ENCODE measurements at places on chromosomes 2 and 18.

DNA sequence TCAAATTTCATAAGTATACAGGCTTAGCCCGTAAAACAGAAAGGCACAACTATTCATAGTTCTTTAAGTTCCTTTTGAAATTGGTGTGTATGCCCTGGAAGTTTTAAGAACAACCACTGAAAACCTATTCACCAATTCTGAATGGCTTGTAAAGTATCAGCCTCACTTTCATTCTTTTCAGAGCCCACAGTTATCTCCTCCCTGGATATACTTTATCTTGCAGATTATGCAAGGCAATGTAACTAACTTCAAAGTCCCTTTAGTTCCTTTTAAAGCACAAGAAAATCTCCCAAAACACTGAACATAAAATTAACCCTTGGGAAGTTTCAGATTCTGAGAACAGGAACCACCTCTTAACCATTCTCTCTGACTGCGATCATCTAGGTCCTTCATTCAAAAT, 1.1 kb downstream of the STRN start:
- H3K4me1 ChIP-seq: peaks cover 45% of the 10 kb centered on the region
- H3K27me3 ChIP-seq: peaks cover 6% of the 10 kb centered on the region
- H3K36me3 ChIP-seq: no peaks in the 10 kb centered on the region

DNA sequence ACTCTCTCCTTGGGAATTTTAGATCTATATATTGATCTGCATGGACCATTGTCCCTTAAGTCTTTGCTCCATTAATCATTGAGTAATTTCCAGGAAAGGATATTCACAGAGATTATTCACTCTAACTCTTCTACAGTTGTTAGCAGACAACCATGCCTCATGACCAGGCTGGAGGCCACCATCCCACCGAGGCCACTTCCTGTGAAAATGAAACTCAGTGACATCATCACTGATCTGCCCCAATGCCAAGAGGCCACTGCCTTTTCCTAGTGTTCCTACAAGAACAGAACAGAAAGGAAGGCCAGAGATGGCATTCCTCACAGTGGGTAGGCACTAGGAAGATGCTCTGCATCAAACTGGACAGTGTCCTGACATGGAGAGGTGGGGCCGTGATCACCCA, 161.3 kb downstream of the DTNA start:
- DNase-seq: no peak
- H3K27ac ChIP-seq: no peak overlapping the region
- peaks cover 8% of the 10 kb centered on the region for H3K4me1 ChIP-seq
- no peaks in the 10 kb centered on the region for H3K36me3 ChIP-seq

DNA sequence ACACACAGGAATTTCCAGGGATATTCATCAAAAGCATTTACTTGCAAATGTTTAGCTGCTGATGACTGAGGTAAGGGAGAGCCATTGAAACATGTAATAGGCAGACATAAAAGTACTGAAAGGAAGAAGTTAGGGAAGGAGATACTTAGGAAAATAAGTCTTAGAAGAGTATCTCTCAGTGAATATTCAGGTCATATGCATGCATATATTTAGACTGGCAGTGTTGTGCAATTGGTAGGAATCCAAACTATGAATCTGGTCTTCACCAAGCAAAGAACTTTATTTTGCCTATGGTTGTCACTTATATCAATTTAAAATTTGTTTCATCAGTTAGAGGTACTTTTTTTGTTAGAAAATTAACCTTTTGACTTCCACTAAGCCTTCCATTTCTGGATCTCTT, 1490.7 kb downstream of the SUCLG1 start:
- H3K4me3 ChIP-seq: no peak overlapping the region
- H3K36me3 ChIP-seq: no peaks in the 10 kb centered on the region
- H3K27ac ChIP-seq: no peak overlapping the region
- H3K4me1 ChIP-seq: no peaks in the 10 kb centered on the region
- no peak for DNase-seq
- H3K27me3 ChIP-seq: no peaks in the 10 kb centered on the region

GRCh38 chr2:239961662-239962613, 63.2 kb downstream of the NDUFA10 start:
- peak overlapping the region; percentile 67 for H3K27ac ChIP-seq
- no peaks in the 10 kb centered on the region for H3K27me3 ChIP-seq
- no peak overlapping the region for H3K4me3 ChIP-seq
- H3K36me3 ChIP-seq: peaks cover 13% of the 10 kb centered on the region

- H3K27me3 ChIP-seq: peaks cover 29% of the 10 kb centered on the region
- DNase-seq: no peak
- H3K4me1 ChIP-seq: no peaks in the 10 kb centered on the region
- H3K4me3 ChIP-seq: no peak overlapping the region
These were observed 60.0 kb downstream of the CAPN13 start for GRCh38 chr2:30747206-30747605.

DNA sequence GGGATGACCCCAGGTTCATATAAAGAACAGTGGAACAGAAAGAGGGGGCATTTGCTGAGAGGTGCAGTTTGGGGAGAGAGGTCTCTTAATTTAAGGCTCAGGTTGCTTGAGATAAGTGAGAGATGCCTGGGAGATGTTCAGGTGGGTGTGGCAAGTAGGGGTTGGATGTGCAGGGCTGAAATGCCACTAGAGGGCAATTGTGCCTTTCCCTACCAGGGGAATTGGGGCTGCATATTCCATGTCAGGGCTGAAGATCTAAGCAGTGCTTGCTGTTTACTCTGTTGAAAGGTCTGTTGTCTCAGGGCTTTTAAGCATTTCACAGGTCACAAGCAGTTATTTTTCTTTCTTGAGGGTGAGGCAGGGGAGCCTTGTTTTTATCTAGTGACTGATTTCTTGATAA, 7.8 kb downstream of the CCDC85A start:
- peaks cover 72% of the 10 kb centered on the region for H3K27me3 ChIP-seq
- H3K4me3 ChIP-seq: no peak overlapping the region
- DNase-seq: no peak

GRCh38 chr2:54371460-54372065, 84.6 kb upstream of the SPTBN1 start:
- DNase-seq: no peak
- no peaks in the 10 kb centered on the region for H3K27me3 ChIP-seq
- peaks cover 23% of the 10 kb centered on the region for H3K4me1 ChIP-seq
- H3K36me3 ChIP-seq: peaks cover 5% of the 10 kb centered on the region

DNA sequence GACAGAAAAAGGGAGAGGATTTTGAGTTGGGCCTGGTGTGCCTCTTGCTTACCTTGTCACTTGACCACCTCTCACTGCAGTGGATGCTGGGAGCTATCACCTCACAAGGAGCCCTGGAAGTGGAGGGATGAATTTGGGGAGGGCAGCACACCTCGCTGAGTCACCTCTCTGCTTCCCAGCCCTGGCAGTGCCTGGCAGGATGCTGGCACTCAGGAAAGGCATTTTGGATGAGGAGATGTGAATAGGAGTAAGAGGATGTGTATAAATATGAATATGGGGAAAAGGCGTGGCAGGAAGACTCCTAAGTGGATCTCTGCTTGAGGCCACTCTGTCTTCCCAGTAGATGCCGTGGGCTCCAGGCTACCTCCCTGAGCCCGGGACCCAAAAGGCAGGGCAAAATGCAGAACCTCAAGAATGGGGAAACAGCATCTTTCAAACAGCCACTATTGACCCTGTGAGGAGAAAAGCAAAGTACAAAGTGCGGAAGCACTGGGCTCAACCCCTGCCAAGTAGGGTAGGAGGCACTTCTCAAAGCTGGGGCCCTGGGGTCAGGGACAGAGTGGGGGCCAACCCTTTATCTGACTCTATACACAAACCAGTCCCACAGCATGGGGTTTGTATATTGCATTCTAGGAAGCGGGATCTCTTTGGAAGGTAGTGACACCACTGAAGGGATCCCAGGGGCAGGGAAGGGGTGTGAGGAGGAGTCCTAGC, 164.5 kb upstream of the GLI2 start:
- peaks cover 4% of the 10 kb centered on the region for H3K4me1 ChIP-seq
- peaks cover 10% of the 10 kb centered on the region for H3K27me3 ChIP-seq
- no peaks in the 10 kb centered on the region for H3K36me3 ChIP-seq
- no peak overlapping the region for H3K27ac ChIP-seq

- H3K27ac ChIP-seq: no peak overlapping the region
- no peaks in the 10 kb centered on the region for H3K36me3 ChIP-seq
- DNase-seq: no peak
- H3K4me3 ChIP-seq: no peak overlapping the region
- H3K4me1 ChIP-seq: no peaks in the 10 kb centered on the region
- no peaks in the 10 kb centered on the region for H3K27me3 ChIP-seq
These were observed 191.2 kb upstream of the PXDN start for GRCh38 chr2:1935476-1935875.

DNA sequence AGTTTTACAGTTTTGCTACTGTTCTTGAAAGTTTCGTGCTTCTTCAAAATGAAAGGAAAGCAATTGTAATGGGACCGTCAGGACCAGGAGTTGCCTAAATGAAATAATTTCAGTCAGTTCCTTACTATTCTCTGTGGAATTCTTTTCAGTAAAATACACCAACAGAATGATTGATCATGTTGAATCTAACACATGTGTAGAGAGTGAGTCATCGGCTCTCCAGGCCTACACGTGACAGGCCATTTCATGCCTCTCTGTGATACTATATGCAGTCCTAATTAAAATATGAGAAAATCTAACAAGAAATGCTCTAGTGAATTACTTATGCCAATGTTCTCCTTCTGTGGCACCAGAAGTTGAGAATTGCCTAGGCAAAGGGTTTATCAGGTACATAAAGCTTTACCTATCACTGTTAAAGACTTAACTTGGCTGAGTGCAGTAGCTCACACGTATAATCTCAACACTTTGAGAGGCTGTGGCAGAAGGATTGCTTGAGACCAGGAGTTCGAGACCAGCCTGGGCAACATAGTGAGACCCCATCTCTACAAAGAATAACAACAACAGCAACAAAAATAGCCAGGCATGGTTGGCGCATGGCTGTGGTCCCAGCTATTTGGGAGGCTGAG, 199.4 kb downstream of the LRRTM1 start:
- no peak overlapping the region for H3K4me3 ChIP-seq
- H3K36me3 ChIP-seq: peaks cover 2% of the 10 kb centered on the region
- no peaks in the 10 kb centered on the region for H3K27me3 ChIP-seq

DNA sequence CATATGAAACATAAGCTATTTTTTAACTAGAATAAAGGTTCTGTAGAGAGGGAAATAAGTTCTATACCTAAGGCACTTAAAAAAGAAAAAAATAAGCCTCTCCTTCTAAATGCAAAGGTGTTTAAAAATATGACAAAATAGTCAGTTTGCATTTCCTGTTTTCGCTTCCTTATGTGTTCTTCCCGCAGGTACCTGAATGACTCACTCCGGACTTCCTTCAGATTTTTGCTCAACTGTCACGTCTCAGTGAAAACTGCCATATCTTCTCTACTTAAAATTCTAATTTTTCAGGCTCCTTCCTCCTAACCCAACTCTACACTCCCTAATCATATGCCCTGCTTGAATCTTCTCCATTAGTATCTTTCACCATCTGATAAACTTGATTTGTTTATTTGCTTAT, 1333.1 kb downstream of the LRP1B start:
- no peaks in the 10 kb centered on the region for H3K36me3 ChIP-seq
- H3K27ac ChIP-seq: no peak overlapping the region
- DNase-seq: no peak
- no peak overlapping the region for H3K4me3 ChIP-seq

DNA sequence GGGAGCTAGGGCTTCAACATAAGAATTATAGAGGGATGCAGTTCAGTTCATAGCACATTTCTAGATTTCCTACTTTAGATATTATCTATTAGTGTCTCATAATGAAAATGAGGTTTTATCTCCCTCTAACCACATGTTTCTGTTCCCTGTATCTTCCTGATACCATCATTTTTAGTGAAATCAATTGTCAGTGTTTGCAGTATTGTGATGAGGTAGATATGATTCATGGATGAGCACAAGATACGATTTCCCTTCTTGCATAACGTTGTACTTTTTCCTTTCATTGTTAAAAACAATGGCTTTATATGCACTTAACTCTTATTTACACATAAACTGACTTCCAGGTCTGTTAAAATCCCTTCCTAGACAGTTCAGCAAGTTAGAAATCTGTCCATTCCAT, 211.4 kb downstream of the ZBTB7C start:
- H3K4me3 ChIP-seq: no peak overlapping the region
- no peak for DNase-seq
- H3K4me1 ChIP-seq: peaks cover 13% of the 10 kb centered on the region
- H3K27ac ChIP-seq: no peak overlapping the region

DNA sequence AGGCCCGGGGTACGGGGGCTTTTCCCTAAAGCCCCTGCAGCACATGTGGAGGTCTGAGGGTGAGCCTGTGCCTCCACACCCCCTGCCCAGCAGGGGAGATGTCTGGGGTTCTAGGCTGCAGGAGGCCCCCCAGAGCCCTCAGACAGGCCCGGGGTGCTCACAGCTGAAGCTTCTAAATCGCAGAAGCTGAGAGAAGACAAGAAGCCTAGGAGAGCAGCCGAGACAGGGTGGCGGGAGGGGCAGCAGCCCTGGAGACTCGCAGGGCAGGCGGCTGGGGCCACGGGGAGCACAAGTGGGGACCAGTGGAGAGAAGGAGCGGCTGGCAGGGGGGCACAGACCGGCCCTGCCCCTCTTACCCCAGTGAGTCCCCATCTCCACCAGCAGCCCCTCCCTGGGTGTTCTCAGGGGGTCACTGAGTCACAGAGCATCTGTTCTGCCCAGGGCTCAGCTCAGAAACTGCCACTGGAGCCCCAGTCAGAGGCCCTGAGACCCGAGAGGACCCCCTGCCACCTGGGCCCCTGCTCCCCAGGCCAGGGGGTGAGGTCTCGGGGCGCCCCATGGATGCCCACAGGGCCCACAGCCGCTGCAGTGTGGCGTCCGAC, 26.1 kb downstream of the GPC1 start:
- DNase-seq: no peak
- no peak overlapping the region for H3K27ac ChIP-seq
- no peak overlapping the region for H3K4me3 ChIP-seq
- peaks cover 4% of the 10 kb centered on the region for H3K36me3 ChIP-seq

- H3K4me1 ChIP-seq: peaks cover 3% of the 10 kb centered on the region
- no peak overlapping the region for H3K27ac ChIP-seq
- no peak for DNase-seq
- no peak overlapping the region for H3K4me3 ChIP-seq
- H3K36me3 ChIP-seq: no peaks in the 10 kb centered on the region
- H3K27me3 ChIP-seq: no peaks in the 10 kb centered on the region
These were observed 16.8 kb upstream of the CUL3 start for GRCh38 chr2:224601923-224602322.

DNA sequence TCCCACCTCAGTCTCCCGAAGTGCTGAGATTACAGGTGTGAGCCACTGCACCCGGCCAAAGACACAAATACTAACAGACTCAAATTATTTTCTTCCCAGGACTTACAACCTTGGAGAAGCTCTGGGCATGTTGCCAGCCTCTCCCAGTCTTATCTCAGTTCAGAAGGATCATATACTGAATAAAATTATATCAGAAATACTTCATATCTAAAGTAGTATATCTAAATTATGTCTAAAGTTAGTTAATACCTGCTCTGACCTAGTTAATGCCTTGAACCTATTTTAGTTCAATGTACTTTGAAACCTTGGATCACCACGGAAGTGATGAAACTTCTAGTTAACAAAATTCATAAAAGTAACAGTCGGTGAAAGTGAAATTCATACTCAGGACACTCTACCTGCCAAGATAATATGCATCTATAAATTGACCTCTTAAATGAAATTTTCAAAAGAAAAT, 34.4 kb upstream of the CYBRD1 start:
- DNase-seq: no peak
- H3K27ac ChIP-seq: peak overlapping the region; percentile 78
- peaks cover 7% of the 10 kb centered on the region for H3K4me1 ChIP-seq
- H3K27me3 ChIP-seq: no peaks in the 10 kb centered on the region
- peaks cover 3% of the 10 kb centered on the region for H3K36me3 ChIP-seq
